ENCODE measurements at places on chromosomes 2 and 18. TPM values are rescaled to one million over a fixed set of nuclear protein-coding genes. Genes with fewer than 3 reads are reported as not detected.

GRCh38 chr18:39935598-39935997 is 2019.4 kb upstream of the PIK3C3 start:
- DNase-seq = no peak

- DNase-seq = no peak
Observed at GRCh38 chr2:232211743-232212686, 166.5 kb upstream of the ALPP start.

Gene DNER
- total RNA-seq = 3.5 TPM

DNA sequence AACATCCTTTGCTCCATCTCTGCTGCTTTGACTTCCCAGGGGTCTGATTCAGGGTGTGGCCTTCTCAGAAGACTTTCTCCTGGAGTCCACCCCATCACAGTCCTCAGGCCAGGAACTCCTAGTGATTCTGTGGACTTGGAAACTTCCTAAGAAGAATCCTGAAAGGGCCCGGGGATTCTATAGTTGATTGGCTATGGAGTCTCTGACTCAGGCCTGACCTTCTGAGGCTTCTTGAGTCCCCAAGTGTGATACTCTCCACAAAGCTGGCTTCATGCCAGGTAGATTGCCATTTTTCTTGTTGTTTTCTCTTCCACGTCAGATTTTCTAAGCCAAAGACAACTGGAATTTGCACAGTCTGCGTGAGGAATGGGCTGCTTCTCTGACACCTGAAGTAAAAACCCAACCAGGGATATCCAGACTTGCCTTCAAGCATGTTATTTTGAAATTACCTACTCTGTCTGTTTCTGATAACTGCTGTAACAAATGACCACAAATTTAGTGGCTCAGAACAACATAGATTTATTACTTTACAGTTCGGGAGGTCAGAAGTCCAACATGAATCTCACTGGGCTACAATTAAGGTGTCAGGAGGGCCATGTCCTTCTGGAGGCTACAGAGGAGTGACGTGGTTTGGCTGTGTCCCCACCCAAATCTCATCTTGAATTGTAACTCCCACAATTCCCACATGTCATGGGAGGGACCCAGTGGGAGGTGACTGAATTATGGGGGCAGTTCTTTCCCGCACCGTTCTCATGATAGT is 69.3 kb downstream of the ALPK2 start:
- peak; percentile 30 for DNase-seq

Gene IL36RN
- total RNA-seq = not detected

- no peak for DNase-seq
Observed at GRCh38 chr18:76370201-76370600, 124.8 kb downstream of the ZNF516 start.

Gene C2orf66
- total RNA-seq = 0.32 TPM

DNA sequence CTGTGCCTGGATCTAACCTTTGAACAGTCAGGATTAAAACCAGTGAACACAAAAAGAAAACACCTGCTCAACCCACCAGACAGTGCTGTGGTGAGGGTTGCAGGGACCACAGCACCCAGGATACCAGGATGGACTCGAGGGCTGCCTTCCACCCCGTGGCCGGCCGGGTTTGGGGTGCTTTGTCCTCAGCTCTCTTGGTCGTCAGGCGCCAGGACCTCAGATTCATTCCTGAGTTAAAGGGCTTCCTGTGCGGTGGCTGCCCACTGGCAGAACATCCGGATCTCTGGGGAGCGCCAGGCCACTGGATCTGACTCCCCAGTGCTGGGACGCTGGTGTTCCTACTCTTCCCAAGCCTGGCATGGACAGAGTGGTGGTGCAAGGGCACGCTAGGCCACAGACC is 239.8 kb downstream of the TFCP2L1 start:
- DNase-seq = no peak

DNA sequence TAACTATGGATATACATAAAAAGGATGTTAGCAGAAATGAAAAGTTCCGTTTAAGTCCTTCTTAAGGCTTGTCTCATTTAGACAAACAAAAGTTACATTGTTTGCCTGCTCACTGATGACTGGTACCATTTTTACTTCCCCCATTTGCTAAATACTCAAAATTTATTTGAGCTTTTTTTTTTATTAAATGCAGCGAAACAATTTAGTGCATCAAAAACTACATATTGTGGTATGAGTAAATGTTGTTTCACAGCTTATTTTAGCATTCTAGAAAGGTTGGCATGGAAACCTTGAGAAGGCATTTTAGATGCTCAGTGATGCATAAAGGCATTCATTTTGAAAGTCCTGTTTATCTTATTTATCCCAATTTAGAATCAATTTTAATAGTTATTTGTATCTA is 100.0 kb downstream of the MAP2 start:
- DNase-seq = no peak

DNA sequence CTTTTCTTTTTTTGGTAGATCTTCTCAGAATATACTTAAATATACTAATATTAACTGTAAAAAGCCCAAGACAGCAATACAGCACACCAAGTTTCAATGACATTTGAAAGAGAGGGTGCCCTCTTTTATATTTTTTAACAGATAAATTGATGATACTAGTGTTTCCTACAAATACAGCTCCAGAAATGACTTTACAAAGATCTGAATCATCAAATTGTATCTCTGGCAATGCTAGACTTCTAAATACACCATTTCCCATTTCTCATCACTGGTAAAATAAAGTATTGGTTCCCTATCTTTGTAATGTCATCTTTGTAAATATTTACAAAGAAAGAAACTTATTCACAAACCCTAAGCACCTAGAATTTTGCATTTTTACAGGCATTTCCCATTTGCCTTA is 281.3 kb downstream of the EXOC6B start:
- DNase-seq = no peak

Gene CCDC68
- 1.1 TPM for total RNA-seq

DNA sequence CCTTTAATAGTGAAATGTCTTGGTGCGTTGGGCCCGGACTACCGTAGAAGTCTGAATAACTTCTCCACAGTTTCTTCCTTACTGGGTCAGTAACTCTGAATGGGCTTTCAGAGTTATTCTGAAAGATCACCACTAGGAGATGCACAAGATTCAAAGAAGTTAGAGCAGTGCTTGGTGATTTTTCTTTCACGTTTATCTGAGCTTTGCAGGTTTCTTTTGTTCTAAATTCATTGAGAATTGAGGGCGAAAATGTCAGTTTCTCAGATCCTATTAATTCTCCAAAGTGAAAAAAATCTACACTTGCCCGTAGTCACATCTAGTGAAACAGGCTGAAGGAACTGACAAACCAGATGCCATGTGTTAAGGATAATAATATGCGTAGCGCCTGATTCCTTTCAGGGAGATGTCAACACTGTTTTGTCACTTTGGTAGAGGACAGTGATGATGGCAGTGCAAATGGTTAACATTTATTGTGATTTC is 70.1 kb downstream of the QPCT start:
- DNase-seq = peak; percentile 86

Gene CHRND
- 7.1 TPM for total RNA-seq

- DNase-seq = no peak
Observed at GRCh38 chr2:36336321-36336720, 19.3 kb upstream of the CRIM1 start.

DNA sequence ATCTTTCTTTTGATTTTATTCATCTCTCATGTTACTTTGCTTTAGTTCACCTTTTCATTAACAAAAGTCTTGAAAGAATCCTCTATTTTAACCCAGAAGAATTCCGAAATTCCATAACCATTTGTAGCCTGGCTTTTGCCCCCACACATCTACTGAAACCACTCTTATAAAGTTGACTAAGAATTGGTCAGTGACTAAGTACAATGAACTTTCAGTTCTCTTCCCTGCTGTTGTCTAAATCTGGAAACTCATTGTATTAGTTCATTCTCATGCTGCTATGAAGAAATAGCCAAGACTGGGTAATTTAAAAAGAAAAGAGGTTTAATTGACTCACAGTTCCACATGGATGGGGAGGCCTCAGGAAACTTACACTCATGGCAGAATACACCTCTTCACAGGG is 49.9 kb upstream of the PNPT1 start:
- peak; percentile 90 for DNase-seq

Gene PLEKHH2
- 2.8 TPM for total RNA-seq

- no peak for DNase-seq
Observed at GRCh38 chr2:10826026-10826425, 13.4 kb upstream of the PDIA6 start.

GRCh38 chr2:219650426-219651248 is 23.2 kb downstream of the SLC4A3 start:
- peak; percentile 52 for DNase-seq

GRCh38 chr2:200575957-200576356 is 9.9 kb upstream of the AOX1 start:
- peak; percentile 15 for DNase-seq

DNA sequence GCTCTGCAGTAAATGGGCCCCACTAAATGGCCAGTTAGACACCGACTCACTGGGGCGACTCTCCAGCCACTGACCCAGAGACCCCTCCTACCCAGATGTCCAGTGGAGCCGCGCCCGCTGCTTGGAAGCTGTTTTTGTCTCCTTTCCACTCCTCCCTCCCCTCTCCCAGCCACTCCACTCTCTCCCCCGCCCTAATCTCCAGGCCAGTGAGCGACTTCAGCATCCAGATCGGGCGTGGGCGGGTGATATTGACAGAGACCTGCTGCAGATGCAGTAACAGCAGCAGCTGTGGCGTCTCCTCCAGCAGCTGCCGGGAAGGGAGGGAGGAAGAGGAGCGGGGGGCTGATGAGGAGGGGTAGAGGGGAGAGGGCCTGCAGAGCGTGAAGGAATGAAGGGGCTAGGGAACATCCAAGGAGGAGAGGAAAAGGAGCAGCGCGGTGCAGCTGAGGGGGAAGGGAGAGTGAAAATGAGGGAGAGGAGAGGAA is at the start of gene SCN7A:
TSS of gene SCN7A (minus strand) at position 110 of the 485 bp plus-strand sequence. CDS start 16,553 bp downstream, outside the sequence.
- DNase-seq = peak; percentile 36

Gene ST8SIA3
- not detected for total RNA-seq

- DNase-seq = no peak
Observed at GRCh38 chr18:27749194-27749593, 427.7 kb downstream of the CDH2 start.

DNA sequence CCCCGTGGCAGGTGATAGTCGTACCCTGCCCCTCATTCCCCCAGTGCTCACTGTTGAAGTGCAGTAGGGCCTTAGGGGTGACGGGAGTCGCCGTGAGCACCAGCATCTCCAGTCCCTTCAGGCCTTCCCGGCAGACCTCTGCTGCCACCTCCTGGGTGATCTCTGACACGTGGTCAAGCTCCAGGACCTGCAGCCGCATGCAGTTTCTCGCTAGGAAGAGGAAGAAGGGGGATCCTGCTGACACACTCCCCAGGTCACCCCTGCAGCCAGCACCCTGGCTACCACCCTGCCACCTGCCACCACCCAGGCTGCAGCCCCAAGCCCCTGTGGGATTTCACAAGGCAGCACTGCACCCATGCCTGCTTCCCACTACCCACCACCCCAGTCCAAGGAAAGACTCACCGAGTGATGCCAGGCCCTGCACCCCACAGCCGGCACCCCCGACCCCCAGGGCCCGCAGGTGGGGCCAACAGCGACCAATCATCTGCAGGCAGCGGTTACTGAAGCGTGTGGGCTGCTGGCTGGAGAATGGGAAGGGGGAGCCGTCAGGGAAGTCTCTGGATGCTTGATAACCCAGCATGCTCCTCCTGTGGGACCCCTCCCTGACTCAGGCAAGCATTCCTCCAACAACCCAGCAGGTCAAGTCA is 23.8 kb downstream of the FBXO41 start:
- peak; percentile 37 for DNase-seq

GRCh38 chr2:189614585-189614984 is 34.0 kb upstream of the SLC40A1 start:
- no peak for DNase-seq

Gene MAB21L4
- total RNA-seq = not detected

DNA sequence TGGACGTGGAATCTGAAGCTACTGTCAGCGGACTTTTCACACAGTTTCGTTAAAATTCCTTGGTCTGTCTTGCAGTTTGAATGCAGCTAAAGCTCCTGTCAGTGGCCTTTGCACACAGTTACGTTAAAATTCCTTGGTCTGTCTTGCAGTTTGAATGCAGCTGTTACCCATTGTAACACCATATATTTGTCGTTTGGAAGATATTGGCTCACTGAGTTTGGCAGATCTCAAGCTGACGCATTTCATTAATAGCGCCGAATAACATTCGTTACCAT is 1.0 kb downstream of the LIMS1 start:
- peak; percentile 66 for DNase-seq

Gene RNU2-63P
- not detected for total RNA-seq

DNA sequence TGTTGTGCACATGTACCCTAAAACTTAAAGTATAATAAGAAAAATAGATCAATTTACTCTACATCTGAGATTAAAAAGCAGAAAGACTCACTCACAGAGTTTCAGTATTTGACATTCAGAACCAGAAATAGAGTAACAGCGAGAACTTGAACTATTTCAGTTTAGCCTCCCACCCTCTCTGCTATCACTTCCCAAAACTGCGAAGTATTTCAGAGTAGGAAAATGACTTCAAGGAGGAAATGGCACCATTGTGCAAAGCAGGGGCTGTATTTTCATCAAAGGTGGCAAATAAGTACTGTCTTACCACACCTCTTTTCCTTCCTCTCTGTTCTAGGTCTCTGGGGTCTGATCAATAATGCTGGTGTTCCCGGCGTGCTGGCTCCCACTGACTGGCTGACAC is 13.6 kb downstream of the DHRS9 start:
- no peak for DNase-seq

GRCh38 chr18:63757541-63757940 is 17.7 kb upstream of the SERPINB7 start:
- no peak for DNase-seq

- peak; percentile 83 for DNase-seq
Observed at GRCh38 chr2:137123226-137123625, 357.9 kb downstream of the THSD7B start.

- no peak for DNase-seq
Observed at GRCh38 chr2:74186038-74186437, 7.4 kb upstream of the MOB1A start.

Gene LRRC30
- not detected for total RNA-seq

GRCh38 chr18:11500153-11501122 is 109.0 kb upstream of the SLC35G4 start:
- peak; percentile 99 for DNase-seq

DNA sequence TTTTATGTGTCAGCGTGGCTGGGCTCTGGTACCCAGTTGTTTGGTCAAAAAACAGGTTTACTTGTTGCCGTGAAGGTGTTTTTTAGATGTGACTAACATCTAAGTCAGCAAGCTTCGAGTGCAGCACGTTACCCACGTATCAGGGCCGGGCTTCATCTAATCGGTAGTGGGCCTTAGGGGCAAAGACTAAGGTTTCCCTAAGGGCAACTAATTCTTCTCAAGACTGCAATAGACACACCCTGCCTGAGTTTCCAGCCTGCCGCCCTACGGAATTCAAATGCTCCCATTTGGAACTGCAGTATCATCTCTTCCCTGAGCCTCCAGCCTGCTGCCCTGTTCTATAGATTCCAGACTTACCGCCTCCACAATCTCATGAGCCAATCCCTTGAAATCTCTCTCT is 27.7 kb downstream of the FHL2 start:
- no peak for DNase-seq

DNA sequence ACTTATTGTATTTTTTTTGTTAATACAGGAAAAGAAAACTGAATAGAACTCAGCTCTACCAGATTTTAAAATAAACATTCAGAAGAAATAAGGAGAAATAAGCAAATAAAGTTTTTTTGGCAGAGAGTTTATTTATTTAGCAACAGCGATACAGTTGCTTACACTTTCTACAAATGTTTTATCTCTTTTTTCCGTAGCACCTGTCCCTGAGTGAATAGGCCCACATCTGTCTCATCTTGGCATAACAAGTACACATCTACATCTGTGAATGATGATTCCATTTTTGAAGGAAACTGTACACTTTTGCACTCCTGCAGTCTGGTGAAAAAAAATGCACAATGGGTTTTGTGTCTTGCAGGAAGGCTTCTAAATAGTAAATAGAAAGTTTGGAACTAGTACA is 783.6 kb upstream of the ZEB2 start:
- no peak for DNase-seq

Measured in LHCN-M2 (cell line).